Mucosa of gallbladder (tissue), 1 donor: ENCODE measurements at places on chromosomes 1 and 21.

DNA sequence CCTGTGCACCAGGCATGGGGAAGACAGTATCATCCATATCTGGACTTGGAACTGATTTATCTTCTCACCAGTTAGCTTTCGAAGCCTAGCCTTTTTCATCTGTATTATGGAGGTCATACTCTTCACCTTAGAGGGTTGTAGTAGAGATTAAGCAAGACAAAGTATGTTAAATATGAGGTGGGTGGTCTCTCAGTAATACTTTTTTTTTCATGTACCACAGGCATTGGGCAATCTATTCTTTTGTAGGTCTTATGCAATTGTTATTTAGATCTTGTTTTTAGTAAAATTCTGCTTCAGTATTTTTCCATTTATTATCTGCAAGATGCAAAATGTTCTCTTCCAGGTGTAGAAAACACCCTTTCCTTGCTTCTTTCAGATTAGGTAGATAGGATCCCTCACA, 35.2 kb upstream of the OR2B11 start:
- DNase-seq = no peak

DNA sequence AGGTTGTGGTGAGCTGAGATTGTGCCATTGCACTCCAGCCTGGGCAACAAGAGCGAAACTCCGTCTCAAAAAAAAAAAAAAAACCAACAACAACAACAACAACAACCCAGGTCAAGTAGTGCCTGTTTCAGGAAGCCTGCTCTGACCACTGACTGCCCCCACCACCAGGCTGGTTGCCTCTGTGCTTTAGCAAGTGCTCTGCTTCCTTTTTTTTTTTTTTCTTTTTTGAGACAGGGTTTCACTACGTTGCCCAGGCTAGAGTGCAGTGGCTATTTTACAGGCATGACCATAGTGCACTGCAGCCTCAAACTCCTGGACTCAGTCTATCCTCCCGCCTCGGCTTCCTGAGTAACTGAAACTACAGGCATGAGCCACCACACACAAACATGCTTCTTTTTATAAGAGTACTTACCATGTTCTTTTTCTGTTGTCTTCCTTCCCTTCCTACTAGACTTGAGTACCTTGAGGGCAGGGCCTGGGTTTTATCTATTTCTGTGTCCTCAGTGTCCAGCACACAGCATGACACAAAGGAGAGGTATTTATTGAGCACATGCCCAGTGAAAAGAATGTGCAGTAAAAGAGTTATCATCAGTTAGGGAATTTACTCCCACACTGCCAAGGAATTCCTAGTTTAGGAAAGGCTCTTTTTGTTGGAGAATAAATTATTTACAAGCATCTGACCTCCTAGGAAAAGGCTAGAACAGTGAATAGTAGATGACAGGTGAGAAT, 9.9 kb upstream of the COA7 start:
- no peak for DNase-seq

- no peak for DNase-seq
Measured at GRCh38 chr1:235843461-235843961, 23.2 kb downstream of the LYST start.

GRCh38 chr21:38505654-38506523, 7.6 kb upstream of the ERG start:
- peak; percentile 55 for DNase-seq

DNA sequence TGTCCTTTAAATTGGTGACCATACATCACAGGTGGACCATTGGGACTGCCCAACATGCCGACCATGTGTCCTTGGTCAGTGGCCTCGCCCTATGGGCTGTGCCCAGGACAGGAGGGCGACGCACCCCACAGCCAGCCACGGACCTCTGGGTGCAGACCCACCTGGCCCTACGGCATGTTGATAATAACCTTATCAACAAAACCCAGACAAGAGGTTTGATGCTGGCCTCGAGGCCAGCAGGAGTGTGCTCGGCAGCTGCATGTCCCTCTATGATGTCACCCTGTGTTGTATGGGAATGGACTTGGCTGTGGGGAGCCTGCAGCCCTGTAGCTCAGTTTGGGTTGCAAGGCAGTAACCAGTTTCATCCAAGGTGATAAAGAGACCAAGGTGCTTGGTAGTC, 32.1 kb downstream of the SLC37A1 start:
- DNase-seq = no peak

- no peak for DNase-seq
Measured at GRCh38 chr1:88060750-88061491, 623.2 kb upstream of the PKN2 start.

GRCh38 chr1:152328801-152329391, 3.9 kb upstream of the FLG start:
- no peak for DNase-seq

DNA sequence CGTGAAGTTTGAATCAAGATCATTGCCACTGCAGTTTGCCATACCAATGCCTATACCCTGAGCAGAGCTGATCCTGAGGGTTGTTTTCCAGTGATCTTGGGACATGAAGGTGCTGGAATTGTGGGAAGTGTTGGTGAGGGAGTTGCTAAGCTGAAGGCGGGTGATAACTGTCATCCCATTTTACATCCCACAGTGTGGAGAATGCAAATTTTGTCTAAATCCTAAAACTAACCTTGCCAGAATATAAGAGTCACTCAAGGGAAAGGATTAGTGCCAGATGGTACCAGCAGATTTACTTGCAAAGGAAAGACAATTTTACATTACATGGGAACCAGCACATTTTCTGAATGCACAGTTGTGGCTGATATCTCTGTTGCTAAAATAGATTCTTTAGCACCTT, 78.6 kb downstream of the FMN2 start:
- DNase-seq = no peak

GRCh38 chr1:165424454-165425216, 20.3 kb downstream of the RXRG start:
- no peak for DNase-seq

DNA sequence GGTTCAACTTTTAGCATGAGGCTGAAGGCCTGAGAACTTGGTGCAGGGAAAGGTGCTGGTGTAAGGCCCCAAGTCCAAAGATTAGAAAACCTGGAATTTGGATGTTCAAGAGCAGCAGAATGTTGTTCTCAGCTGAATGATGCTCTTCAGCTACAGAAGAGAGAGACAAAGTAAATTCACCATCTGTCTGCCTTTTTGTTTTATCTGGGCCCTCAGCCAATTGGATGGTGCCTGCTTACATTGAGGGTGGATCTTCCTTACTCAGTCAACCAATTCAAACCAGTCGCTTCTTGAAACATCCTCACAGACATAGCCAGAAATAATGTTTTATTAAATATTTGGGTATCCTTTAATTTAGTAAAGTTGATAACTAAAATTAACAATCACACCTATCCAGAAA, 748.2 kb upstream of the ADAMTS5 start:
- no peak for DNase-seq

DNA sequence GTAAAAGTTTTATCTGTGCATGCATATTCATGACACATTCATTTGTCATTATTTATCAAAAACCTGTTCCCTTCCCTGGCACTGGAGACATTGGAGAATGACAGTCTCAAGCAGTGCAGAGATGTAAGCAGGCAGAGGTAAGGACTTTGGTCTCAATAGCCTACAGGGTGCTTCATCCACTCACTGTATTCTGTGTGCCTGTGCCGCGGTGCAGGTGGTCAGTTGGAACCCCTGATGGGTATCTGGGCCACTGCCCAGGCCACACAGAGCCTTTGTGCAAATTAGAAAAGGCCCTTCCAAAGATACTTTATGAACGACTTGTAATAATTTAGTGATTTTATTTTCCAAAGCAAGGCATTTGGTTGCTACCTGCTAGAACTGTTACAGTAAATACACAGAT, 44.0 kb downstream of the CDC42 start:
- DNase-seq = no peak

- no peak for DNase-seq
Measured at GRCh38 chr1:230594214-230594773, 48.0 kb upstream of the COG2 start.

- no peak for DNase-seq
Measured at GRCh38 chr1:30853350-30853749, 55.2 kb downstream of the SDC3 start.

GRCh38 chr1:9010781-9011323, 15.4 kb downstream of the SLC2A7 start:
- no peak for DNase-seq

DNA sequence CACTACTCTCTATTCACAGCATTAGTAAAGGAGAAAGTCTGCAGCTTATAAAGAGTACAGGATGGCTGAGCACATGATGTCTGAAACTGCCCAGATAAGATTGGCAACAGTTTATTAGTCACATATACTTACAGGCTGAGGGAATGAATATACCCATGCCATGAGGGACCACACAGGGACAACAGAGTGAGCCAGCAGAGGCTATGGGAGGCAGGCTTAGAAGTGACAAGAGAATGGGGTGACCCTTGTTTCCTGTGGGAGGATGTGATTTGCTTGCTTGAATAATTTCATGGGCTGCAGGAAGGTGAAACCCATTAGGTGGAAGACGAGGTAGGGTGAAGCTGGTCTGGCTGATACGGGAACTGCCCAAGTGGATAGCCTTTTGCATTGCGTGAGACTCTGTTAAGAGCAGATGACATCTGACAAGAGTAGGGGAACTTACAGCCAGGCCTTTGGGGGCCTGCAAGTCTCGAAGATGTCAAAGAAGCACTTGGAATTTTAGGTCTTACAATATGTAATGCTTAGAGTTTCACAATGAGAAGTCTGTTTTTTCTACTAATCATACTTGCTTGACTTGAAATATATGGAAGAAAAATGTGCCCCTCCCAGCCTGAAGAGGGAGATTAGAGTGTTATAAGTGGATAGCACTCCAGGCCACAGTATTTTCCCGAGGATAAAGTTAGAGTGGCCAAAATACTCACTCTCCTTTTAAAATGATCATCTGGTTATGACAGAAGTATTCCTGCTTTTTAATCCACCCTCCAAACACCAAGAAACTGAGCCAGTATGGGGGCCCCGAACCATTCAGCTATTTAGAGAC, 34.6 kb upstream of the TNFSF4 start:
- no peak for DNase-seq

DNA sequence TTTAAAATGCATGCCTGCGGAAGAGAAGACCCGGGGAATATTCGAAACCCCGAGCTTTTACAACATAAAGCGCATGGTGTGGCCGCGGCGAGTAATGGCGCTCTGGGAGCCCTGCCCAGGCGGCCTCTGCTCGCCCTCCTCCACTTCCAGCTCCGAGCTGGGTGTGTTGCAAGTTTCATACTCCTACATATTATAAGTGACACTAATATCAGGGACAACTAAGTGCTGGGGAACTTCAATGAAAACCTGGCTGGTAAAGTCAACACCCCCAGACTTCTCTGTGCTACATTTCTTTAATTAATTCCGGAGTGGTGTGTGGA, 11.8 kb downstream of the SIM2 start:
- DNase-seq = no peak

DNA sequence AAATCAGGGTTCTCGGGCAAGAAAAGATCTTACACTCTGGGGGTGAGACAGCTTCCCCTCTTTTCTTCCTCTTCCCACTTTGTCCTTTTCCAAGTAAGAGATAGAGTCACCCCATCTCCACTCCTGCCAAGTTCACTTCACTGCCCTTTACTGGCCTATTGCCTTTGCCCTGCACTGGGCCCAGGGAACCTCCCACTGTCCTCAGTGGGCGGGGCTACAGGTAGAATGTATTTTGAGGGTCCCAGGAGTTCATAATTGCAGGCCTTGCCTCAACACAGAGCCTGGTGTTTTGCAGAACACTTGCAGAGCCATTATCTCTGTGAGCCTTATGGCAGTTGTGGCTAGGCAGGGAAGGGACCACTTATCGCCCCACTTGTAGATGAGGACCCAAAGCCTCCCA, 3.3 kb downstream of the AMPD2 start:
- DNase-seq = no peak

GRCh38 chr1:51853360-51853759, 25.2 kb downstream of the NRDC start:
- no peak for DNase-seq

- no peak for DNase-seq
Measured at GRCh38 chr1:97740891-97741290, 179.9 kb downstream of the DPYD start.

- peak; percentile 74 for DNase-seq
Measured at GRCh38 chr1:203512848-203513584, 19.1 kb downstream of the OPTC start.

GRCh38 chr1:11560061-11560460, 81.1 kb downstream of the DISP3 start:
- DNase-seq = no peak

DNA sequence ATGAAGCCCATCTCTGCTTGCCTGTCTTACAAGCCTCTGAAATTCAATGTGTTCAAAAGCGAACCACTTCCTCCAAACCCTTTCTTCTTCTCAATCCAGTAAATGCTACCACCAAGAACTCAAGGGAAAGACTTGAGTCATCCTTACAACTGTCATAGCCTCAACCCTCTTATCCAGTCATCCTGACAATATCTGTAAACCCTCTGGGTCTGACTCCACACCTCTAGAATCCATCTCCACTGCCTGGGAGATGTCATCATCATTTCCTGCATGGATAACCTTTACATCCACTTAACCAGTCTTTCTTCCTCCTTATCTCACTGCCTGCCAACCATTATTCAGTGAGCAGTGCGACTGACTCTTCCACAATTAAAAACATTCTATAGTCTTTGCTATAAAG, 441.1 kb downstream of the SETD4 start:
- DNase-seq = no peak

GRCh38 chr1:58310881-58311280, 235.6 kb downstream of the OMA1 start:
- DNase-seq = no peak

- DNase-seq = no peak
Measured at GRCh38 chr1:26824731-26825130, 1.8 kb upstream of the ZDHHC18 start.

DNA sequence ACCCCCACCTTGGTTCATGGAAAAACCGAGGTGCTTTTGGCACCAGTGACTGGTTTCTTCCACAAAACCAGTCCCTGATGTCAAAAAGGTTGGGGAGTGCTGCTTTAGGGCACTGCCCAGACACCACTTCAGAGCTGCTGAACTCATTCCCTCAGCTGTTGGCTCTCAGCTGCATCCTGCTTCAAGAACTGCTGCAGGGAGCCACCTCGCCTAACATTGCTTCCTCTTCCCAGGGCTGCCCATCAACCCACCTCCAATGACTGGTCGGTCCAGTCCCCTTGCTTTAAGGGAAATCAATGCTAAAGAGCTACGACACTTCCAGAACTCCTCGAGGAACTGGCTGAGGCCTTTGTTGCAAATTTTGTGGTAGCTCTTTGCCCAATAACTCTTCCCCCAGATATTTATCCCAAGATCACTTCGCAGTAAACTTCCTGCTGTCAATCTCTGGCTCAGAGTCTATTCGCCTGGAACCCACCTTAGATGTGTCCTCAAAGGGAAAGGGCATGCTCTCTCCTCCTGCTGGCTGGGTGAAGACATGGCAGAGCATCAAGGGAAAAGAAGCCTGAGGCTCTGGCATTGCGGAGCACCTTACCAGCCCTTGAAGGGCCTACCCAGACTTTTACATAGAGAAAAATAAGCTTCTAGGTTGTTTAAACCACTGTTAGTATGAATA, 29.0 kb downstream of the C1orf52 start:
- no peak for DNase-seq

GRCh38 chr1:11838349-11839272, 9.0 kb downstream of the NPPA start:
- peak; percentile 69 for DNase-seq
